ENCODE measurements at places on chromosomes 16 and 17.

- no peak for DNase-seq
Observed at GRCh38 chr16:78522327-78522726, 422.9 kb downstream of the WWOX start.

GRCh38 chr17:63305857-63306256, 140.2 kb downstream of the CYB561 start:
- DNase-seq, result no peak

GRCh38 chr16:30761427-30761927, 385 bp downstream of the CFAP119 start:
- DNase-seq, result peak; percentile 20

DNA sequence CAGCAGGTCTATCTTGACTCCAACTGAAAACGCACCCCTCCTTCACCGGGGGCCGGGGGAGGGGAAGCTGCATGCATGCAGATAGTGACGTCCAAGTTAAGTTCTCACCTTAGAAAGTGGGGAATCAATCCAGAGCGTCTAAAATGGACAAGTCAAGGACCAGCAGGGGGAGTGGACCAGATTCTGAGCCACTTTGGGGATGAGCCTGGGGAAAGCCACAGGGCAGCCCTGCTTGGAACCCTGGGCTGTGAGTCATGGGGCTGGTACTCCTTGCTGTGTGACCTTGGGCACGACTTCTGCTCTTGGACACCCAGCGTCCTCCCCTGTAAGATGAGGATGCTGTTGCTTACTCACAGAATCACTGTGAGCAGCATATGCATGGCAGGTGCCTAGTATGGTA, 9.1 kb downstream of the TNFRSF13B start:
- DNase-seq, result no peak

DNA sequence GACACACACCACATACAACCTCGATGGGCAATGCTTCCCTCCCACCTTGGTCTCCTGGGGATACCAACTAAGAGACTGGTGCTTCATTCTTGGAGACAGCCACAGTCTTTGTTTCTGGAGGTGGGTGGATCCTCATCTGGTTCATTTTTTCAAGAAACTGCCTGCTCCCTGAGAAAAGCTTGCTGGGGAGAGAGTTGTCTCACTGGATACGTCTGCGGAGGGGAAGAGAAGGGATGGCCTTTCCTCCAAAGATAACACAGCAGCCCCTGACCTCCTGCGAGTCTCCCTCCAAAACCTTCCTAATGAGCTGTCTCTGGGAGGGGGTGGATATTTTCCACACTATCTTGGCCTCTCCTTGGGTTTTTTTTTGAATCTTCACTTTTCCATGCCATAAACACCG, 221.2 kb downstream of the SOX9 start:
- DNase-seq, result no peak

DNA sequence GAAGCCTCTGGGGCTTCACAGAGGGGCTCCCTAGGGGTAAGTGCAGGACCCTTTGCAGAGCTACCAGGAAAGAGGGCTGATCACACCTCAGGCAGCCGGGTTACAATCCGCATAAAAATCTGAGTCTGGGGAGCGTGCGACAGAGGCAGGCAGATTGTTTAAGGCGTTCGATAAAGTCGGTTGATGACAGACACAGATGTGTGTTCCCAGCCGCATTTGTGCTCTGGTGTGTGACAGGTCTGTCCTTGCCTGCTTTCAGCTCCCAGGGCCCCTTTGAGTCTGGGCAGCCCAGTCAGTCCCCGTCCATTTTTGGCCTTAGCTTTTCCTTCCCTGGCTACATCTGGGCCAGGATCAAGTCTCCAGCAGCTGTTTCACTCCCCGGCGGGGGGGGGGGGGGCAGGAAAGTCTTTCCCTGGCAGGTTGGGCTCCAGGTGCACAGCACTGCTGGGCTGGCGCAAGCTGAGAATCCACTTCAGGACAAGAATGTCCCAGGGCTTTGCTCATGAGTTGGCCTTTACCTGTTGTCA, 1.3 kb upstream of the ZACN start:
- DNase-seq, result no peak

DNA sequence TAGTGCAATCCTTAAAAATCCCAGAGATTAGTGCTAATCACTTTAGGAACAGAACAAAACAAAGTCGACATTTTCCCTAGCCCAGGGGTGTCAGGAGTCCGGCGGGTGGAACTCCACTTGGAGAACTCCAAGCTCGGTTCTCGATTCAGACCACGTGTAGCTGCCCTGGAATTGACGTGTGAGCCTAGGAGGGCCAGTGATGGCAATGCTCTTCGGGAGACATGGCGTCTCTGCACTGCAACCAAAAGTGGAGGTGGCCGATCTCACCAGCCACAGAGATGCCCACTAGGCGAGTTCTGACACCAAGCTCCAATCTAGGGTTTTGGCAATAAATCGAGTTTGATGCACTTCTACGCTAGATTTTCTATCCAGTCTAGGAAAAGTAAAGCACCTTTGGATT, 17.6 kb downstream of the MAP1LC3B start:
- DNase-seq, result no peak

DNA sequence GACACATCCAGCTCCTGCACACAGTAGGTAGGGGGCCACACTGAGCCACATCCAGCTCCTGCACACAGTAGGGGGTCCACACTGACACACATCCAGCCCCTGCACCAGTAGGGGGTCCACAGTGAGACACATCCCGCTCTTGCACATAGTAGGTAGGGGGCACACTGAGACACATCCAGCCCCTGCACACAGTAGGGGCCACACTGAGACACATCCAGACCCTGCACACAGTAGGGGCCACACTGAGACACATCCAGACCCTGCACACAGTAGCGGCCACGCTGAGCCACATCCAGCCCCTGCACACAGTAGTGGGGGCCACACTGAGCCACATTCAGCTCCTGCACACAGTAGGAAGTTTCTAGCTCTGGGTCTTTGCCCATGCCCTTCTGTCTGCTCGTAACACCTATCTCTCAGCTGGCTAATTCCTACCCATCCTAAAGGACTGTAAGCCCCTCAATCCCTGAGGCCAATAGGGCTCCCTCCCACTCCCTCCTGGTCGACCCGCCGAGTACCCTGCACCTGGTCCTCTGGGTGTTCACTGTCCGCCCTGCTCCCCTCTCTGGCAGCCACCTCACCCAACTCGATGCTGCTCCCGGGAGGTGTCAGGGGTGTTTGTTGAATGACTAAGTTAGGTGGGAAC, 9.4 kb upstream of the ATP2A3 start:
- no peak for DNase-seq

DNA sequence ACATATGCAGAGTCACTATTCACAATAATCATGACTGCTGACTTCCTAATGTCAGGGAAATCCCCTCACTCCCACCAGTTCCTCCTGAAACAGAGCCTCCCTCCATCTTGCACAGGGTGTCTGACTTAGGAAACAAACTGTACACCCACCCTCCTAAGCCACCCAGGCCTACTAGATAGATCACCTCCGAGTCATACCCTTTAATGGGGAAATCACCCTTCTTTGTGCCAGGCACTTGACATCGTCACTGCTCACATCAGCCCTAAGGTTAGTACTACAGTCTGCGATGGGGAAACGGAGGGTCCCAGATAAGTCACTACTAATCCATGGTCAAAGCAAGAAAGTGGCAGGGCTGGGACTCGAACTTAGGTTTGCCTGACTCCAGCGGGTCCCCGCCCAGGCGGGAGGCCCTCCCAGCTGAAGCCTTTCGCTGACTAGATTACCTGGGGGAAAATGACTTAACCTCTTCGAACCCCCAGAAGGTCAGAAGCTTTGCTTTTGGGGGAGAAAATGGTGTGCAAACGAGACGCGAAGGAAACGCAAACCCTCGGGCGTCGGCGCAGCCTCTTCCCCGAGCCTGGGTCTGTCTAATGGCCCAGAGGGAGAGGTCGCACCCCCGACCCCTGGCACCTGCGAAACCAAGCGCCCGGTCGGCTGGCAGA, 3.4 kb upstream of the MLLT6 start:
- DNase-seq, result no peak

DNA sequence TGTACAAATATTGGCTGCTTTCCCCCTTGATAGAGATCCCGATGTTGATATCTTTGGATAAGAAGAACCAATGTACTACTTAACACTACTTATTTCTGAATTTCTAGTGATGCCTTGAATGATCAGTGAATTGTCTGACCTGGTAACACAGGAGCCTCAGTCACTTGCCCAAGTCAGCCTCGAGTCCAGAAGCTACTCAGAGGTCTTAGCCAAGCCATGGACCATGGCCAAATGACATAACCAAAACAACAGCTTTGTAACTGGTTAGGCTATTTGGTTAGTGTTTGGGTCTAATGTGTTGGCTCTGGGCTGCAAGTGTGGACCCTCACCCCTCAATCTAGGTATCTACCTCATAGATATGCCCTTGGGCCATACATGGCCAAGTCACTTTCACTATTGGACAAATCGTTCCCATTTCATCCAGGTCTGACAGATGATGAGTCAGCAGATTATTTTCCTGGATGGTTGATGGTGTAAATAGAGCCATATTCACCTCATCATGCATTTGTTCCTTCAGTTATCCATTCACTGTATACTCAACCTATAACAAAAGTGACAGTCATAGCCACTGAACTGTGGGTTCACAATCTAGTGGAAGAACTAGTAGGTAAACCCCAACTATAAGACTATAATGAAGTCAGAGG, 3.5 kb downstream of the RBFOX1 start:
- no peak for DNase-seq

DNA sequence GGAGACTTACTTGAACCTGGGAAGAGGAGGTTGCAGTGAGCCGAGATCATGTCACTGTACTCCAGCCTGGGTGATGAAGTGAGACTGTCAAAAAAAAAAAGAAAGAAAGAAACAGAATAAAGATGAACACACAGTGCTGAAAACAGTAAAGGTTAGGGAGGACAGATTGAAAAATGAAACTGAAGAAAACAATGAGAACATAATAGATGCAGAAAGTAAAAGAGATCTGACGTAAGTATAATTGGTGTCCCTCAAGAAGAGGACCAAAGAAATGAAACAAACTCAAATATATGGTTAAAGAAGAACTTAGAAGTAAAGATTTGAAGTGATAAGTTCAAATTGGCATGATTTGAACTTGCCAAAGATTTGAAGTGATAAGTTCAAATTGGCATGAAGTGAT, 7.1 kb downstream of the DCAF7 start:
- DNase-seq, result no peak

- DNase-seq, result peak; percentile 96
Observed at GRCh38 chr17:43530288-43531081, 15.7 kb downstream of the ETV4 start.
